ENCODE measurements at places on chromosomes 13 and 19.

DNA sequence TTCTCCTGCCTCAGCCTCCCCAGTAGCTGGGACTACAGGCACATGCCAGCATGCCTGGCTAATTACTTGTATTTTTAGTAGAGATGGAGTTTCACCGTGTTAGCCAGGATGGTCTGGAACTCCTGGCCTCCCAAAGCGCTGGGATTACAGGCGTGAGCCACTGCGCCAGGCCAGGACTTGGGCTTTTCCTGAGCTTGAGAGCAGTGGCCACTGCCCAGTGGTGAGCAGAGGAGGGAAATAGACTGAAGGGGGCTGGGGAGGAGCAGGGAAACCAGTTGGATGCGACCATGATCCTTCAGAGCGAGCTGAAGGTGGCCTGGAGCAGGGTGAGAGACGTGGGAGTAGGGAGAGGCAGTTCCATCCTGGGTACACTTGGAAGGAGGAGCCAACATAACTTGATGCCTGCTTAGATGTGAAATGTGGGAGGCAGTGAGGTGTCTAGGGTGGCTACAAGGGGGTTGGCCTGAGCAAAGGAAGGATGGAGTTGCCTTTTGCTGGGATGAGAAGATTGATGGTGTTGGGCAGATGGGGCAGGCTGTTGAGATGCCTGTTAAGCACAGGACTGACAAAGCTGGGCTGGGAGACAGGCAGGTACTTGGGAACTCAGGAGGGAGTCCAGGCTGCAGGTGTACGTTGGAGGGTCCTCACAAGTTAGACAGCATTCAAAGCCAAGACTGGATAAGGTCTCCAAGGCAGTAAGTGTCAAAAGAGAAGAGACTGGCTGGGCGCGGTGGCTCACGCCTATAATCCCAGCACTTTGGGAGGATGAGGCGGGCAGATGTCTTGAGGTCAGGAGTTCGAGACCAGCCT is 31.8 kb downstream of the KCTD15 start:
- DNase-seq = peak; percentile 34

DNA sequence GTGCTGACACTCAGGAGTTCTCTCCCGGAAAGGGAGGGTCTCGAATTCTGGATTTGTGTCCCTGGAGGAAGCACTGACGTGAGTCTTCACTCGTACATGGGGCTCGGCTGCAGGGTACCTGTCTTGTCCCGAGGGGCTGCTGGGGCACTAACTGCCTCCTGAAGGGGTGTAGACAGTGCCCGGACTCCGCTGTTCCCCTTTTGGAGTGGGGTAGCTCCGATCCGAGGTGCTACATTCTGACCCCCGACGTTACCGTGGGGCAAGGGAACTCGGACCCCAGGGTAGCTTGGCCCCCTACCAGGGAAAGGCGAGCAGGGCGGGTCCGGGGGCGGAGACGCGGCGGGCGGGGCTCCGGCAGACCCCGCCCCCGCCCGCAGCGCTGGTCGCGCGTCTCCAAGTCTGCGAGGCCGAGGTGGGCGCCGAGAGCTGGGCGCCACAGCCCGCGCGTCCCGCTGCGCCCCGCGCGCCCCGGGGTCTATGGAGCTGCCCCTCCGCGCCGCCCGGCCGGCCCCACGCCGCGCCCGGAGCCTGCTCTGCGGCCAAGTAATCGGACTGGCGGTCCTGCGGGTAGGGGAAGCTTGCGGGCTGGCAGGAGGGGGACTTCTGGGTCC is at the start of gene NPAS1:
TSS of gene NPAS1 (plus strand) at position 407 of the 611 bp plus-strand sequence. CDS start 1,211 bp downstream, outside the sequence.
- peak; percentile 85 for DNase-seq

GRCh38 chr13:102687520-102687919 is 7.3 kb downstream of the METTL21C start:
- no peak for DNase-seq

- DNase-seq = no peak
These were observed 44.7 kb upstream of the SIAH3 start for GRCh38 chr13:45896285-45896684.

GRCh38 chr13:66501181-66501580 is 729.0 kb downstream of the PCDH9 start:
- DNase-seq = no peak

GRCh38 chr13:106176117-106176516 is 359.3 kb downstream of the EFNB2 start:
- DNase-seq = no peak

DNA sequence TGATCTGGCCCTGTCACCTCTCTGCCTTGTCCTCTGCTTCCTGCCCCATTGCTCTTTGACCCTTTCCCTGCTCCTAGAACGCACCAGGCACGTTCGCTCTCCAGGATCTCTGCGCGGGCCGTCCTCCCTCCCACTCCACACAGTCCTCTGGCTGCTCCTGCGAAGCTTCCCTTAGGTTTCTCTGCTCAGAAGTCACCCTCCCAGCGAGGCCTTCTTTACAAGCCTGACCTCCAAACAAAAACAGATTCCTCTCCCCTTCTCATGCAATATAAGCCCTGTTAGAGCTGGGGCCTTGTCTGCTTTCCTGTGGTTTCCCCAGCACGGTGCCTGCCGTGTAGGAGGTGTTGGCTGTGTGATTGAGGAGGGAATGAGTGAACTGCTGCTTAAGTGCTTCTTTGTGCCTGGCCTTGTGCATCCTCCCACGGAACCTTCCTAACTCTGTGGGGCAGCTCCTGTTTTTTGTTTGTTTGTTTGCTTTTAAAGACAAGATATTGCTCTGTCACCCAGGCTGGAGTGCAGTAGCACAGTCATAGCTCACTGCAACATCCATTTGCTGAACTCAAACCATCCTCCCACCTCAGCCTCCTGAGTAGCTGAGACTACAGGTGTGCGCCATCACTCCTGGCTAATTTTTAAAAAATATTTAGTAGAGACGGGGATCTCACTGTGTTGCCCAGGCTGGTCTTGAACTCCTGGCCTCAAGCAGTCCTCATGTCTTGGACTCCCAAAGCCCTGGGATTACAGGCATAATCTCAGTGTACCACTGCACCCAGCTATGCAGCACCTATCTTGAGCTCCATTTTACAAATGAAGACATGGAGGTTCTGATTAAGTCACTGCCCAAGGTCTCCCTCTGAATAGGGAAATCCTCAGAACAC is 82.0 kb downstream of the SIPA1L3 start:
- peak; percentile 79 for DNase-seq

GRCh38 chr13:99577934-99578917 is 77.0 kb downstream of the TM9SF2 start:
- DNase-seq = no peak

All from endodermal cell (in vitro differentiated cells).